C1 segment of cervical spinal cord (tissue), 14 donors: ENCODE measurements at places on chromosomes 7 and 10.

DNA sequence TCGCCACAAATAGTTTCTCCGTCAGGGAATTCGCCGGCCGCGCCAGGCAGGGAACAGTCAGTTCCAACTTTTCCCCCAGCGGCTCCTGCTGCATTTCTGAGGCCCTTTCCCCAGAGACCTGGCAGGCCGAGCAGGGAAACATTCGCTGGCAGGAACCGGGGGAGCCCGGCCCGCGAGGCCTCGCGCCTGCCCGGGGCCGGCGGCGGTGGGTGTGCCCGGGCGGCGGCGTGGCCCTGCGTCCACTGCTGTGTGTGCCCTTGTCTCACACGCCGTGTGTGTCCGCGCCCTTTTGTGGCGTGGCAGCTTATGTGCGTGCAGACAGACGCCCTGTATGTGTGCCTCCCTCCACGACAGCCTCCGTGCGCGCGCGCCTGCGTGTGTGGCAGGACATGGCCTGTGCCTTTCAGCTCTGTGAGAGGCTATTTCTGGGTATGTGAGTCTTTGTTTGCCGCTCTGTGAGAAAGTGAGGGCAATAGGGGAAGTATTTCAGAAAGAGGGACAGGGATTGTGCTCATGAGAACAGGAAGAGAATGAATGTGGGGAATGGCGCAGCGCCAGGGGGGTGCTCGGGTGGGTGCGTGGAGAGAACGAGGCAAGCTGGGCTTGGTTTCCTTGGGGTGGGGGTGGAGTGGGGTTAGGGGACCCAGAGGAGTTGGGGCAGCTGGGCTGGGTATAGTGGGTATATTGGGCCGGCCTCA is 689 bp upstream of the SMARCD3 start:
- peak; percentile 58 for DNase-seq

- DNase-seq = no peak
These were observed 15.2 kb upstream of the CDCA7L start for GRCh38 chr7:21960922-21961321.

DNA sequence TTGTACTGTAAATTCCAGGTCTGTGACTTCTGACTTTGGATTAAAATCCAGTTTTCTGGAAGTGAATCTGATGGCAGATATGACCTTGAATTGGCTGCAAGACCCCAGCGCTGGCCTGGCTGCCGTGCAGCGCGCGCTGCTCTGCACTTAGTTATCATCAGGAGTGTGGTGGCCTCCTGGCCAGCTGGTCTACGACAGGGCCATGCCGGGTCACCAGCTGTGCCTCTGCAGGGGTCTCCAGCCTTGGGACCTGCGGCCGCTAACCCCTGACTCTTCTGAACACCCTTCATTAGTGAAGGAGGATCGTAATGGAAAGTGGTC is 190.7 kb upstream of the SH2B2 start:
- DNase-seq = no peak

GRCh38 chr7:157981778-157982177 is 605.8 kb downstream of the PTPRN2 start:
- no peak for DNase-seq

- DNase-seq = no peak
These were observed 347.5 kb upstream of the ZMIZ1 start for GRCh38 chr10:78721231-78721630.

GRCh38 chr7:128094686-128095085 is 63.4 kb upstream of the LRRC4 start:
- no peak for DNase-seq

GRCh38 chr10:114632869-114633715 is 25.0 kb downstream of the ABLIM1 start:
- DNase-seq = no peak

DNA sequence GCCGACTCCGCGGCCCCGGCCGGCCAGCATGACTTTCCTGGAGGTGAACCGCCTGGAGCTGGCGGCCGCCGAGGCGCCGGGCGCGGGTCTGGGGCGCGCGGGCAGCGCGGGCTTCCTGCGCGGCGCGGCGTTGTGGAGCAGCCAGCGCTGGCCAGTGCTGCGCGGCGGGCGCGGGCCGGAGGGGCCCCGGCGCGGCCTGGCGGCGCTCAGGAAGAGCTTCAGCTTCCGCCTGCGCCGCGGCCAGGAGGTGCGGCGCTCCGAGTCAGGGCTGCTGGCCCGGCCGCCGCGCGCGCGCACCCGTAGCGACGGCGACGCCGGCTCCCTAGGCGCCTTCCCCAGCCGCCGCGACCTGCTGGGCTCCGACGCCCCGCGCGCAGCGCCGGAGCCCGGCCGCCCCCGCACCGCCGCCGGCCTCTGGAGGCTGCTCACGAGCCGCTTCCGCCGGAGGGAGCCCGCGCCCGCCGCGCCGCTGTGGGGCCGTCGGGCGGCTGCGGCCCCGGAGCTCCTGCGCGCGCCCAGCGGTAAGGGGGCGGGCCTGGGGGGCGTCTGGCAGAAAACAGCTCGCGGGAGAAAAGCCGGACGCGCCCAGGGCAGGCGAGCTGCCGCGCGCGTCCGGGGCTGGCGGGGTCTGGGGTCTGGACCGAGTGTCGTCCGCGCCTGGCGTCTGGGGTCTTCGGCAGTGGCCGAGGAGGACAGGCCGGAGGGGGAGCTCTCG is 29.0 kb downstream of the AGAP3 start:
- DNase-seq = no peak

DNA sequence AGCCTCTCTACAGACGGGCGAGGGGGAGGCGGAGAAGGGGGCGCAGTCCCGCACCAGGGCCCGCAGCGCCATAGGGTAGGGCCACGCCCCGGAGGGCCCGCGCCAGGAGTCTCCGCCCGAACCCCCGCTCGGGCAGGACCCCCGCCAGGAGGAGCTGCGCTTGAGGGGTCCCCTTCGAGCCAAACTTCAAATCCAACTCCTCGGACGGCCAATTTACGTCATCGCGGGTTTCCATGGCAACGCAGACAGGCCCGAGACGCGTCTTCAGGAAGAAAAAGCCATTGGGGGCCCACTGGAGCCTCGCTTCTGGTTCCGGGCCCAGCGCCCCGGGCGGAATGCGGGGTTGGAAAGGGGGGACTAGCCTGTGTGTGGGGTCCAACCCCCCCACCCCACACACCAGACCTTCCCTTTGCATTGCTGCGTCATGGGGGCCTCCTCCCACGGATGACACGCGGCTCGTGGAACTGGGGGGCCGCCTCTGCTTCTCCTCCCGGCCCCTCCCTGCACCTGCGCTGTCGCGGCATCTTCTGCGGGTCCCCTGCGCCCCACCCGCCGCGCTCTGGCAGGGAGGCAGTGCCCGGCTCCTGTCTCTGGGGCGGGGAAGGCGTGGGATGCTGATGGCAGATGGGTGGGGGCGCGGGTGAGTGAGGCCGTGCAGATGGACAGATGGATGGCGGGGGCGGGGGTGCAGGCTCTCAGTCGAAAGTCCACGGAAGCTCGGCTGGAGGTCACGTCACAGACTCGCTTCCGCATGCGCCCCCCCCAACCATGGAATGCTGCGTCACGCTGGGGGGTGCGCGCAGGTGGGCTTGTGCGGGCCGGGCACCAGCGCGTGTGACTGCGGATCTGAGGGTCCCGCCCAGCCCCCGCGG is 1.2 kb downstream of the CALY start:
- no peak for DNase-seq

- no peak for DNase-seq
These were observed 22.6 kb upstream of the DDX50 start for GRCh38 chr10:68878496-68878895.

GRCh38 chr10:102230861-102231356 is 4.8 kb downstream of the ELOVL3 start:
- no peak for DNase-seq

DNA sequence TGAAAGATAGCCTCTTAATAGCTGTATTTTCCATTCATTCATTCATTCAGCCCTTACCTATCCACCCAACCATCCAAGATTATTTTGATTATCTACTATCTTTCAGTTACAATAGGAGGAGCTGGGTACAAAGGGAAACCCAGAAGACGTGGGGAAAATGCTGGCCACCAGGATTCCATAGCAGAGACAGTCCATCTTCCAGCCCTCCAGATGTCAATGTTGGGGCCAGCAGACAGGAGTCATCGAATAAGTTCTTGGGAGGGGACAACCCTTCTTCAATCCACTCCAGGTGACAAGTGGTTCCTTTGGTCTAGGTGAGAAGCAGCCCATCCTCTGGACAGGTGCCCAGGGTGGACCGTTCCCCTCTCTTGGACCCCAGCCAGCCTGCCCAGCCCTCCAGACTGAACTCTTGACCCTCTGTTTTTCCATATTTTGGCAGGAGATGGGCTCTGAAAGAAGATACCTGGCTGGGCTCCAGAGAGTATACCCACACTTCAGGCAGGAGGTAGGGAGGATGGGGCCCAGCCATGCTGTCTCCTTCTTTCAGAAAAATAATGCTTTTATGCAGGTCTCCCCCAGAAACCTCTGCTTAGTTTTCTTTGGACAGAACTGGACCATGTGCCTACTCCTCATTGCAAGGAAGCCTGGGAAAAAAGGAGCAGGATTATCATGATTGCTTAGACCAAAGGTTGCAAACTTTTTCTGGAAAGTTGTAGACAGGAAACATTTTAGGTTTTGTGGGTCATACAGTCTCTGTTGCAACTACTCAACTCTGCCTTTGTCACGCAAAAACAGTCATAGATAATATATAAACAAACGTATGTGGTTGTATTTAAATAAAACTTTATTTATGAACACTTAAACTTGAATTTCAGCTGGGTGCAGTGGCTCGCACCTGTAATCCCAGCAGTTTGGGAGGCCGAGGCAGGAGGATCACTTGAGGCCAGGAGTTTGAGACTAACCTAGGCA is 95.5 kb upstream of the SMNDC1 start:
- no peak for DNase-seq

- DNase-seq = no peak
These were observed 4.2 kb downstream of the GLRX3 start for GRCh38 chr10:130140425-130140824.

GRCh38 chr10:123998197-123999141 is 94.9 kb downstream of the CHST15 start:
- no peak for DNase-seq

DNA sequence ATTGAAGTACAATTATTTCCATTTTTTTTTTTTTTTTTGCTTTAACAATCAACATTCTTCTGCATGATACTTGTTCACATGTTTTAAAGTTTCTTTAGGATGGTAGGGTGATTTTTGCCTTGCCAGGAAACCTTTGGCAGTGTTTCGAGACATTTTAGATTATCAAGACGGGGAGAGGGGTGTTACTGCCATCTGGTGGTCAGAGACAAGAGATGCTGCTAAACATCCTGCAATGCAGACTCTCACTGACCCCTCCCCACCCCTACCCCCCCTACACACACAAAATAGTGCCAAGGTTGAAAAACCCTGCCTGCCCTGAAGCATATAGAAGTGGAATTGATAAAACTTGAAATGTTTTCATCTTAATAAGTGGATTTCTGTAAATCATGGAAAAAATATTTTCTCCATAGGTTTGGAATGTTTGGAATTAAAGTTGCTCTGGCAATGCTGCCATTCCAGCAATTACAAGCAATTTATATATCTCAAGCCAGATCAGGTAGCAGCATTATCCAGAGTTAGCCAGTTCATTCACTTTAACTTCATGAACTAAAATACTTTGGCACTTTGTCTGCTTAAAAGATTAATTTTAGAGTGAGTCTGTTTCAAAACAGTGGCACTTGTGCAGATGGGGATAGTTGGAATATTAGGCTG is 62.1 kb downstream of the SDHAF3 start:
- DNase-seq = peak; percentile 4

GRCh38 chr10:11113156-11113555 is 95.5 kb downstream of the CELF2 start:
- no peak for DNase-seq

- DNase-seq = no peak
These were observed 33.7 kb downstream of the NRBF2 start for GRCh38 chr10:63166742-63167258.

DNA sequence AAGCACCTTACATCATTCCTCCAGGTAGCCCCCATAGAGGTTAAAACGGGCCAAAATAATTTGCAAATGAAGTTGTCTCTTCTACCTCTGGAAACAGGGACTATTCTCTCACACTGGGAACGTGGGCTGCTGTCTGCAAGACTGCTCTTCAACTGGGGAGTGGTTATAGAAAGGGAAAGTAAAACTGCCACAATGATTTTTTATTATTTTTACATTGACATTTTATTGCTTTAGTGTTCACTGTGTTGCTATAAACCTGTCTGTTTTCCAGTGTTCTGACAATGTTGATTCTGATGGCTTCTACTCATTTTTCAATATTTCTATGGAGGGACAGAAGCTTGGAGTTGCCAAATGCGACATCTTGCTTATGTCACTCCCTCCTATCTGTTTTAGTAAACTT is 115.1 kb upstream of the ANTXRL start:
- no peak for DNase-seq

DNA sequence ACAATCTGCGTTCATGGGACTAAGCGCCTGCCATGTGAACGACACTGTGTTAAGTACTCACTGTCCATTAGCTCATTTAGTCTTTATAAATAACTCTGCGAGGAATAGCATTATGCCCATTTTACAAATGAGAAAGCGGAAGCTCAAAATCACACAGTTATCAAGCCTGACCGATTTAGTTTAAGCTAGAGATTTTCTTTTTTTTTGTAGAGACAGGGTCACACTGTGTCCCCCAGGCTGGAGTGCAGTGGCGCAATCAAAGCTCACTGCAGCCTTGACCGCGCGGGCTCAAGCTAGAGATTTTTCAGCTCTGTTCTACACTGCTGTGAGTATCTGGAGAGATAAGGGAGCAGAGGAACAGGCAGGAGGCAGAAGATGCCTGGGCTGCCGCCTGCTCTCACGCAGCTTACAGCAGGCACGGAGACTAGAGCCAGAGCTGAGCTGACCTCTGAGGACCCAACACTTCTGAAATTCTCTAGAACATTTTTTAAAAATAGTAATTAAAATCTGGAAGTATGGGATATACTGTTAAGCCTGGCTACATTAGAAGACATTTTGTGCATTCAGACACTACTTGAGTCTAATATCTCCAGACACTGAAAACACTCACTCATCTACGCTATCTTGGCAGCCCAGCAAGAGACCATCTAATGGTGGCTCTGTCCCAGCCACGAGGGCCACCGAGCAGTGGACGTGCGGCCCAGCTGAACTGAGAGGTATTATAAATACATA is 38.7 kb downstream of the GNA12 start:
- DNase-seq = no peak

GRCh38 chr10:132361581-132362101 is 29.6 kb downstream of the LRRC27 start:
- DNase-seq = no peak
